Amniotic stem cell (primary cell): ENCODE measurements at places on chromosomes 5 and 9.

- no peak for DNase-seq
Observed at GRCh38 chr9:123049589-123050222, 16.2 kb downstream of the GPR21 start.

GRCh38 chr9:32787816-32788215, 4.5 kb downstream of the TMEM215 start:
- no peak for DNase-seq

GRCh38 chr9:135887585-135888050, 19.7 kb downstream of the CAMSAP1 start:
- DNase-seq = no peak

DNA sequence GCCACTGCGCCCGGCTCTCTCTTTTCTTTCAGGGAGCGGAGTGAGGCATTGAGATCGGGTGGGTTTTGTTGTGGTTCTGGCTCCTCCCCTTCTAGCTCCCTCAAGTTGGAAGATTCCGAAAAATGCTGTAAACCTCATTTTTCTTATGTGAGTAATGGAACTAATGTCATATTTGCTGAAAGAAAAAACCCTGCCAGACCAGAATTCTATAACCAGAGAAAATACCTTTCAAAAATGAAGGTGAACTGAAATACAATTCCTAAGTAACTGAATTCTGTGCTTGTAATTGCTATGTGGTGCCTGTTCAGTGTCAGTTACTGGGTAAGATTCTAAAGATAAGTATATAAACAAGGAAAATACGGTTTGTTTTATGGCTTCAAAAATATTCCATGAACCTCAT, 30.9 kb upstream of the CDK20 start:
- DNase-seq = no peak

GRCh38 chr9:108099854-108100253, 610.3 kb upstream of the KLF4 start:
- DNase-seq = no peak

DNA sequence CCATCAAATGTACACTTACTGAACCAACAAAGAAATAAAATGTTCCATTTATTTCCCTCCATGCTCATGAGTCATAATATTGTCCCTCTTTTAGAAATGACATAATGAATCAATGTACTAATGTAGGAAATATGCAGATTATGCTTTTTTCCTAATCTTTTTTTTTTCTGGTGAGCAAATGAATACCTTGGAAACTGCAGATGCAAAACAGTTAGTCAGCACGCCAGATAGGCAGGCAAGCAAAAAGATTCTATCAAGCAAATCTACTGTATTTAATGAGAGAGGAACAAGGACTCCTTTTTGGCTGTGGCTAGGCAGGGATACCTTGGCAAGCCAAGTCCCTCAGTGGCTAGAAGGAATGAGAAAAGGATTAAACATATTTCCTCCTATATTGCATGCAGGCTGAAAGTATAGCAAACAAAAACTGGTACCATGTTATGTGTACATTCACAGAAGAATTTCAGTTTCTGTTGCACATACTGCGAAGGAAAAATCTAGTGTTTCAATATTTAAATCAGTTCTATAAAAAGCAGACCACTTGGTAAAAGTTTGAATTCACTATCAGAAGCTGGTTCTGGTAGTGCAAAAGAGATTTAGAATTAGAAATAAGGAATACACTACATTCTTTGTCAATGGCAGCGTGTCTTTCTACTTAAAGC, 605.4 kb downstream of the TLE1 start:
- DNase-seq = peak; percentile 35

- DNase-seq = no peak
Observed at GRCh38 chr5:151580858-151581257, 10.3 kb downstream of the FAT2 start.

GRCh38 chr9:109448223-109448622, 49.9 kb downstream of the PTPN3 start:
- no peak for DNase-seq

GRCh38 chr9:136282272-136282861, 21.5 kb downstream of the CCDC187 start:
- DNase-seq = no peak

- peak; percentile 68 for DNase-seq
Observed at GRCh38 chr9:101311758-101312420, 72.9 kb downstream of the BAAT start.

DNA sequence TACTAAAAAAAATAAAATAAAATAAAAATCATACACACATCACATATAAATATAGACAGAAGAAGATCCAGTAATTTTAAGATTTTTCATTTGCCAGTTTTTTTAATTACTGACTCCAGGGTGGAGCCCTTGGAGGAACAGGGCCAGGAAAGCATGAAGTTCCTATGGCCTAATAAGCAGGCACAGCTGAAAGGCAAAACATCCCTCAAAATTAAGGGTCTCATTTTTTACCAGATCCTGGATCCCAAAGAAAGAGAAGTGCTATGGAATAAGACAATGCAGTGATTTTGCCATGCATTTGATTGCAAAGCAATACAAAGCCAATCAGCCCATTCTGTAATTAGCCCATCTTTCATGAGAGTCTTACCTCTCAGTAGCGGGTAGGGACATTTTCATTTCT, 11.3 kb upstream of the DTWD2 start:
- DNase-seq = no peak

DNA sequence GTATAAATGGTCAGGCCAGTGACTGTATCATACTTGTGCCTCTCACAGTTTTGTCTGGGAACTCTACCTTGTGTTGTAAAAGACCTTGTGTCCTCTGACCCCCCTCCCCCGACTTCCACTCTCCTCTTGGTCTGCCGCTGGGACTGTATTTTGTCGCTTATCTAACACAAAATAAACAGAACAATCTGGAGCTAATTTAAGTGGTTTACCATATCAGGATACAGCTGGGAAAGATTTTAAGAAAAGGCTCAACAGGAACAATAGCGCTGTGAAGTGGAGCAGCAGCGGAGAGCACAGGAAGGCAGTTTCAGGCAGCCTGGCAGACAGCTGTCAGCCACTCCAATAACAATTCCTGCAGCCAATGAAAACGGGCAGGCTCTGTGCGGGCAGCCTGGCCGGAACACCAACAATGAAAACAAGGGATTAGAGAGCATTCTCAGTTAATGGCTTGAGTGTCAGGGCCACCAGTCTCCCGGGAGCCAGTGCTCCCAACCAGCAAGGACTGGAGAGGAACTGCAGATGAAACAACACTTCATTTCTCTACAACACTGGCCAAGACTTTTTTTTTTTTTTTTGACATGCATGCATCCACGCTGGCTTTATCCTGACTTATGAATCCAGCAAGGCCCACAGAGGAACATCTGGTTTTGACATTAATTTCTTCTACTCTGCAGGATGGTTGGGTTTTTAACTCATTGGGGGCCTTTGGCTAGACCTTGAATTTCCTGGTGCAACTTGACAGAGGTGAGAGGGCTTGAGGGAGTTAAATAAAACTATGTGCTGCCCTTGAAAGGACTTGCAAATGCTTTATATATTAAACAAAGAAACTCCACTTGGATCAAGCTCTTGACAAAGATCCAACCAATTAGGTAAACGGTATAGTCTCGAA, 76.7 kb downstream of the ARSB start:
- DNase-seq = no peak

GRCh38 chr5:146588331-146589027, 72.5 kb upstream of the GPR151 start:
- no peak for DNase-seq

- DNase-seq = no peak
Observed at GRCh38 chr5:61322738-61323725, 9.0 kb upstream of the ZSWIM6 start.

DNA sequence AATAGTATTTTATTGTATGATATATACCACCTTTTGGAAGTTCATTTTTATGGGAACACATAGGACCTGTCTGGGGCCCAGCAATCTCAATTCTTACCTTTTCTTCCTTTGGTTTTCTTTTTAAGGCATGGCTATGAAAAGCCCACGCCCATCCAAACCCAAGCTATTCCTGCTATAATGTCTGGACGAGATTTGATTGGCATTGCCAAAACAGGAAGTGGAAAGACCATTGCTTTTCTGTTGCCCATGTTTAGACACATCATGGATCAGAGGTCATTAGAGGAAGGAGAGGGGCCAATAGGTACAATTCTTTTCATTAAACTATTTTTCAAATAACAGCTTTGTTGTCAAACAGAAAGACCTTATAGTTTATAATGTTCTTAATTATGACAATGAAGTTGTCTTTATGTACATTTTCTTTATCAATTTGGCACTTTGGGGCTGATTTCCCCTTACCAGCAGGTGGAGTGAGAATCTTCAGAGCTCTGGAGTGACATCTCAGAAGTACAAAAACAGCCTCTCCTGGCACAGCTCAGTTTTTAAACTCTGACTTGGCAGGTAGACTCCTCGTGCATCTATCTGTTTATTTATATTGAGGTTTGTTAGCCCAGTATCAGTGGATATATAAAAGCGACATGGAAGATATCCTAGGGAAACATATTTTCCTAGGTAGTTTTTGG, 25.8 kb downstream of the DDX46 start:
- DNase-seq = no peak

DNA sequence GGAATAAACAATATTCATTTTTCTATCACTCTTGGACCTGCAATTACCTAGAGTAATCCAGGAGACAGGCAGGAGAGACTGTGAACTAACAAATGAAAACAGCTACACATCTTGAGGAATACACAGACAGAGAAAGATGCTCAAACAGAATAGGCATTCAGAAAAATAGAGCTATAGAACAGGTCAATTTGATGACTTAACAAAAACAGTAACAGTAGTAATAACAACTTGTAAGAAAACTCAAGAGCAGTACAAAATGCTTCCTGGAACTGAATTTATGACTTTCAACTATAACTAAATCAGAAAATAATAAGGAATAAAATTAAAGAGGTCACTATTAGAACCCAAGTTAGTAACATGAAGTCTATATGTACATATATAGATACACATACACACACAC, 579.3 kb downstream of the TLR4 start:
- DNase-seq = no peak

- DNase-seq = no peak
Observed at GRCh38 chr5:59058969-59059687, 476.3 kb downstream of the RAB3C start.

GRCh38 chr5:53936481-53937352, 373.7 kb downstream of the ARL15 start:
- DNase-seq = no peak

DNA sequence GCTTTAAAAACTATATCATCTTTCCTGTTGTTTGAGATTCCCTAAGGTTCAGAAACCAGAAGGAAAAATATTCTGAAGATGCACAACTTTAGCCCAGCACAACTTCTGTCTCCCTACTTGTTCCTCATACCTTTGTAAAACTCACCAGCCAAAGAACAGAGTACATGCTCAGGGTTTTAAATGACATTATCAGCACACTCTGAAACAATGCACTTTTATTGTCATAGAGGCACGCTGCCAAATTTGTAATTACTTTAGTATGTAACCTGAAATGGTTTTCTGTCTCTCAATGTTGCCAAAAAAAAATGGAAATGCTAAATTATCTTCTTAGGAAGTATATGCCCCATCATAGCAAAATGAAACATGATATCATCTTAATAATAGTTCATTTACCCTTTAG, 383.6 kb upstream of the CDH6 start:
- no peak for DNase-seq

- DNase-seq = no peak
Observed at GRCh38 chr5:39083968-39084367, 9.8 kb upstream of the RICTOR start.

- DNase-seq = no peak
Observed at GRCh38 chr5:1881731-1882336, 891 bp downstream of the IRX4 start.

- DNase-seq = no peak
Observed at GRCh38 chr5:175471628-175472027, 6.7 kb upstream of the SFXN1 start.

DNA sequence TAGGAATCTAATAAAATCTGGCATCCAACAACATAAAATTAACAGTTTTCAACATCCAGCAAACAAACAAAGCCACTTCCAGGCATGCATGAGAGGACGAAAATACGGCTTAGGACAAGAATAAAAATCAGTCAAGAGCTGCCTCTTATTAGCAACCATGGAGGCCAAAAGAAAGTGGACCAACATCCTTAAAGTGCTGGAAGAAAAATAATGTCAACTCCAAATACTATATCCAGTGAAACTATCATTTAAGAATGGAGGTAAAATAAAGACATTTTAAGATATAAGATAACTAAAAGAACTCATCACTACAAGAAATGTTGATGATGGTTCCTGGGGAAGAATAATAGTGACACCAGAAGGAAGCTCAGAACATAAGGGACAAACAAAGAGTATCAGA, 224.0 kb upstream of the IRX4 start:
- no peak for DNase-seq

- no peak for DNase-seq
Observed at GRCh38 chr9:111148052-111149017, 110.1 kb upstream of the LPAR1 start.

DNA sequence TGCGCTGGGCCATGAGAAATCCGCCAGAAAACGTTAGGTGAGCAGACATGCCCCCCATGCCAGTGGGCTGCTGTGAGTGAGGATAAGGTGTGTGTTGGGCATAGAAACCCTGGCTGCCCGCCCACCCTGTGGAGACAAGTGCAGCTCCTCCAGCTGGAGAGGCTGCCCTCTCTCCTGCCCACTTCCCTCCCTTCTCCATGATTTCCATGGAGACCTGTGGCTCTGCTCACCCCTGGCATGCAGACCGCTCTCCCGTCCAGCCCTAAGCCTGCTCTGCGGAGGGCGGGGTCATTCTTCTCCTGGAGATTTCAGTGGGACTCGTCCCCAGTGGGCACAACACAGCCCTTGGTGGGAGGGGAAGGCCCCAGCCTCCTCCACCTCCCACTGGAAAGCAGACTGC, 133.0 kb upstream of the FAM120A start:
- DNase-seq = no peak

DNA sequence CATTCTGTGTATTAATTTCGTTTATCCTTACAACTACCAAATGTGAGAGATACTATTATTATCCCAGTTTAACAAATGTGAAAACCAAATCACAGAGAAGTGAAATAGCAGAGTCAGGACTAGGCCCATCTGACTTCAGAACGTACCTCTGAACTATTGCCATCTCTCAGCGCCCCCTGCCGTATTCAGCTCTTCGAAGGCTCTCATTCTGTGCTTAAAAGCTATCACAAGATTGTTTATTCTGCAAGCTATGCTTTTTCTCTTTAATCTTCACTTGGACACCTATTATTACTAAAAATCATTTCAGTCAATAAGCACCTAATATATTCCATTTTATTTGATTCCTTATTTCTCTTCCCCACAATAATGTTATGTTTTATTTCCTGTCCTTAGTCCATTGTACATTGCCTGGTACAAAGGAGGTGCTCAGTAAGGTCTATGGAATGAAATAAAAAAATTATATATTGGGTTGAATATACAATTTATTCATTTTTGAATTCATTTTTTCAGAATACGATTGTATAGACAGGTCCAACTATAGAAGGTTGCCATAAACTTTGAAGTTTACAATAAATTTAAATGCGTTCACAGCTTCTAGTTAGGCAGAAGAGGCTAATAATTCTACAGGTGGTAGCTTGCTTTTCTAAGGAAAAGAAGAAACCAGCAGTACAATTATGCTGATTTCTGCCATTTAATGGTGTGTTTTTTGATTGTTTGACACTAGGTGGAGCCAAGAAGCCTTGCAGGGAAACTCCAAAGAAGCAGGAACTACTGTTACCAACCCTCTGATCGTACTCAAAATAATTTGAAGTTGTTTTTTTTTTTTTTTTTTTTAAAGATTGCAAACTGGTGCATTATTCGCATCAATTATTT, 202.2 kb upstream of the DMRTA1 start:
- DNase-seq = peak; percentile 16

- DNase-seq = no peak
Observed at GRCh38 chr5:110099572-110099971, 409.8 kb downstream of the MAN2A1 start.
